ENCODE measurements at places on chromosomes 3 and 15.

GRCh38 chr15:92523176-92523575 lies 129.5 kb downstream of the ST8SIA2 start:
- no peak for DNase-seq

GRCh38 chr15:95635666-95636065 lies 694.8 kb upstream of the NR2F2 start:
- no peak for DNase-seq

GRCh38 chr15:60095711-60096110 lies 91.6 kb downstream of the FOXB1 start:
- no peak for DNase-seq

GRCh38 chr3:46091046-46091445 lies 63.8 kb upstream of the XCR1 start:
- DNase-seq, result no peak

- DNase-seq, result no peak
Measured at GRCh38 chr15:64596701-64597476, 136.5 kb downstream of the ZNF609 start.

- DNase-seq, result no peak
Measured at GRCh38 chr3:32819551-32820348, 2.0 kb downstream of the TRIM71 start.

- DNase-seq, result no peak
Measured at GRCh38 chr3:196117809-196118208, 35.9 kb upstream of the TFRC start.

- no peak for DNase-seq
Measured at GRCh38 chr3:119333773-119334509, 39.8 kb downstream of the ARHGAP31 start.

All from Panc1 (cell line).